NT2/D1 (cell line): ENCODE measurements at places on chromosomes 3 and 15.

DNA sequence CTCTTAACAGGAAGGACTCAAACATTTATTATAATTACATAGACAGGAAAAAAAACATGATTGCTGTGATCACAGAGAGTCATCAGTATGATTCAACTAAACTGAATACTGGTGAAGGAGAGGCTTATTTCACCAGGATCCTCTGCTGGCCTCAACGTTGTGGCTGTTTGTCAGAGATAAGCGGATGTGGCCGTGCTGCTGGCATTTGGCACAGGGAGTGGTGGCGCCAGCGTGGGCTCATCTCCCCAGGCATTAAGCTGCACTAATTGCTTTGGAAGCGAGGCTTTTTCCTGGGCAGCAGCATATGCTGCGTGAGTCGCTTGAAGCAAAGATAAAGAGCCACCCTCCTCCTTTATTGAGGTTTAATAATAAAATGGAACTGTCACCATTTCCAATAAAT lies 306.7 kb downstream of the LRTM1 start:
- DNase-seq, result no peak

- DNase-seq, result no peak
Observed at GRCh38 chr3:69420781-69421520, 35.1 kb upstream of the FRMD4B start.

- no peak for DNase-seq
Observed at GRCh38 chr3:127165036-127165435, 27.9 kb upstream of the PRR23E start.

- DNase-seq, result no peak
Observed at GRCh38 chr3:154932633-154933032, 147.5 kb upstream of the MME start.

- DNase-seq, result no peak
Observed at GRCh38 chr3:129058441-129059200, 2.0 kb upstream of the GP9 start.

- DNase-seq, result no peak
Observed at GRCh38 chr3:36487616-36488015, 107.3 kb downstream of the STAC start.

DNA sequence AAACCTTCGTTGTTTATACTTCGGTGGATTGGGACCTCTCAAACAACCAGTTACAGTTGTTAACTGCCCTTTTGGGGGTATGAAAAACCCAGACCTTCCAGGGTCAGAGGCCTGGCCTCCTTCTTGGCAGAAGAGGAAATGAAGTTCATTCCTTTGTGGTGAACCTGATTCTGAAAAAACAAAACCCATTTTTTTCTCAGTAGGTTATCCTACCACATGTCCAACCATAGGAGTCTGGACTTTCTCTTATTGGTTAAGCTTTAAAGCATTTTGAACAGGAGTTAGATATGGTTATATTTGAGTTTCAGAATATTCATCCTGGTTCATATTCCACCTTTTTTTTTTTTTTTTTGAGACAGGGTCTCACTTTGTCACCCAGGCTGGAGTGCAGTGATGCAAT lies 7.2 kb upstream of the LACTB start:
- no peak for DNase-seq

DNA sequence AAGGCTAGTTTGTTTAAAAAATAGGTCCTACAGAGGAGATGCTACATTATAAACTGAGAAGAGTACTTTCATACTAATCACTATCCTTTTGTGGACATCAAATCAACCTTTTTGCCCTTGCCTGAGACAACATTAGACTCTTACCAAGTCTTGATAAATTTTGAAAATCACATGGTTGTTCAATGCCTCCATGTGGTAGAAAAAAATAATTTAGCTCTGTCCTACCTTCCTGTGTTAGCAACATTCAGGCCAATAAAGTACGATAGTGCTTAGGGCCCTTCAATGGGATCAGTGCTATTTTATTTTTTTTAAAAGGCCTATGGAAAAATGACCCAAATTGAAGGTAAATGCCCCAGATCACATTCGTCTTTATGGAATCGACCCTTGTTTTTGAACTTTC lies 5.0 kb upstream of the UBE2E1 start:
- no peak for DNase-seq

GRCh38 chr3:126305427-126305826 lies 51.8 kb downstream of the KLF15 start:
- DNase-seq, result no peak
